ENCODE measurements at places on chromosomes 6 and 20. TPM values are rescaled to one million over a fixed set of nuclear protein-coding genes. Genes with fewer than 3 reads are reported as not detected.

Gene FRMD1
- total RNA-seq: not detected

Gene INSM1
- not detected for total RNA-seq

Gene HLA-G
- not detected for total RNA-seq

Gene TGM2
- 875 TPM for total RNA-seq

Gene MYB
- total RNA-seq: 0.09 TPM

Gene NKX2-2
- total RNA-seq: not detected

Gene PCED1A
- 19.0 TPM for total RNA-seq

Gene MEI4
- total RNA-seq: under 0.01 TPM

Gene AKIRIN2
- 15.4 TPM for total RNA-seq

Gene JARID2
- total RNA-seq: 11.2 TPM

Gene MRPL14
- 68.4 TPM for total RNA-seq

Gene SYNDIG1
- not detected for total RNA-seq

Gene GATA5
- not detected for total RNA-seq

Gene BHLHE23
- not detected for total RNA-seq

Gene LY6G6F
- not detected for total RNA-seq

Gene COL9A1
- total RNA-seq: not detected

Gene PXDC1
- 87.6 TPM for total RNA-seq

Gene PTGIS
- 1.5 TPM for total RNA-seq

Gene DZANK1
- total RNA-seq: 0.94 TPM

Gene GNMT
- 0.09 TPM for total RNA-seq

Gene MYLK4
- total RNA-seq: 0.38 TPM

Data from endothelial cell of coronary artery (primary cell).